ENCODE measurements at places on chromosomes 5 and 9.
A peak's percentile ranks its signal among the peaks of the same experiment; 100 is the strongest.

- DNase-seq: no peak
These were observed 42.7 kb upstream of the COL5A1 start for GRCh38 chr9:134598884-134599245.

- DNase-seq: peak; percentile 38
These were observed 203.8 kb downstream of the SNCAIP start for GRCh38 chr5:122515709-122516431.

GRCh38 chr5:6361101-6361500 lies 17.2 kb downstream of the MED10 start:
- DNase-seq: no peak

GRCh38 chr9:136754059-136754572 lies 3.9 kb downstream of the LCN8 start:
- no peak for DNase-seq

- DNase-seq: no peak
These were observed 53.0 kb downstream of the CXXC5 start for GRCh38 chr5:139701056-139701741.

DNA sequence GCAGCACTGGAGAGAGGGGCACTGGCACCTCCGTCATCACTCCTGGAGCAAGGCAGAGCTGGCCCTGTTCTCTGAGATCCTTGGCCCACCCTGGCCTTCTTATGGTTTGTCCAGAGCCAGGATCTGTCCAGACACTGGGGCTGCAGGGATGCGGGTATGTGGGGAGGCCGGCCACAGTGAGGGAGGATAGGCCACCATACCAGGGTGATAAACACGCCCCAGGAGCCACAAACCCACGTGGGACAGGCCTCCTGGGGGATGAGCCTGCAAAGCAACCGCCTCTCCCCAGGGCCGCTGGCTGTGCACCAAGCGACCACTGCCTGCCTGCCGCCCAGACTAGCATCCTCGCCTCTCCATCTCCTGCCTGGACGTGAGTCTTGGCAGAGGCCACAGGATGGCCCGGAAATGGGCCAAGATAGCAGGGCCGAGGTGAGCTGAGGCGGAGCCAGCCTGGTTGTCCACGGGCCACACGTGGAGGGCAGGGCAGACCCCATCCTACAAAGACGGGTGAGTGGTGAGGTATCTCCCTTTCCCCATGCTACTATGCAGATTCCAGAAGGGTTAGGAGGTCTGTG lies 4.5 kb downstream of the OBP2A start:
- DNase-seq: no peak

DNA sequence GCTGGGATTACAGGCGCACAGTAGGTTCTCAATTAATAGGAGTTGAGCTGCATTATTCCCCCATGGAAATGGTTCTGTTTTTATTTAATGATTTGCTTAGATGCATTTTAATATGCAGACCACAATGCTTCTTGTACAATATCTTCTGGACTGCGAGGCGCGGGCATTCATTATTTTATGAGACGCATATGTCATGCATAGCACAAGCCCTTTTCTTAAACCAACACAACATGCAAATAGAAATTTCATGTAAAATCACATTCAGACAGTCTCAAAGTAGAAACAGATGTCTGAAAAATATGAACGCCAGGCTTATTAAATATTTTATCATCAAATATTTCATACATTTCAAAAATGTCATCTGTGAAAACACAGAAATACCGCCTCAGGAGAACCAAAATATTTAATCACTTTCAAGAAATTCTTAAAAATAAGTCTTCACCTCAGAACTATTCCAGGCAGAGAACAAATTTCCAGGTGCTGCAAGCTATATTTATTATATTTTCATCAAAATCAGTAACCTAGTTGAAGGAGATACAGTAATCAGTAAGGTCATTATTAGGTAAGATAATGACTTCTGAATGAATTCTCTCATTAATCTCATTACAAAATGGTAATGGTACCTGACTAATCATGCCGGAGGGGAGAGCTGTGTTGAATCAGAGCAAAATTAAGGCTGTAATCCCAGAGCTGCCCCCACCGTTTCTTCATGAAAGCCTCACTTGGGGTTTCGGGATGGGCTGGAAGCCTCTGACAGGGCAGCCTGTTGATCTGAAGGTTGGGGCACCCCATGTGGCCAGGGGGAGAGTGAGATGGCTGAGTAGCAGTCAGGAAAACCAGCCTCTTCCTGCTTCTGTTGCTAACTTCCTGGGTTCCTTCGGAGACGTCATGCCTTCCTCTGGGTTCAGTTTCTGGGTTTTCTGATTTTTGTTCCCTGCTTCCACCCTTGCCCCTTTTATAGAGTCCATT lies 133.9 kb upstream of the ZNF618 start:
- DNase-seq: no peak

GRCh38 chr9:120928015-120928482 lies 1.5 kb upstream of the TRAF1 start:
- DNase-seq: no peak

DNA sequence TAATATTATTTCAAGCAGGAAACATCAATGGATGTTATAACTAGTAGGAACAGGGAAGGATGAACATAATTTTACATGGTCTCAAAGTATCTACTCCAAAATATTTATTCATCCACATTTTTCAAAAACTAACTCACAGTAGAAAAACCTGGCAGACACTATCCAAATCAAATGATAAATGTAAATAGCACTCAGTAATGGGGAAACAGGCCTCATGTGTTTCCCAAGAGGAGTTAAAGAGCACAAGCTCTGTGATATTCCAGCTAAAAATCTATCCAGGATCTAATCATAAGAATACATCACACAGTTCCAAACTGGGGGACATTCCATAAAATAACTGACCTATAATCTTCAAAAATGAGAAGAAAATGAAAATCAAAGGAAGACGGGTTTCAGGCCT lies 443.1 kb downstream of the ZNF608 start:
- DNase-seq: no peak

GRCh38 chr9:127549751-127550150 lies 62.3 kb upstream of the STXBP1 start:
- DNase-seq: no peak

DNA sequence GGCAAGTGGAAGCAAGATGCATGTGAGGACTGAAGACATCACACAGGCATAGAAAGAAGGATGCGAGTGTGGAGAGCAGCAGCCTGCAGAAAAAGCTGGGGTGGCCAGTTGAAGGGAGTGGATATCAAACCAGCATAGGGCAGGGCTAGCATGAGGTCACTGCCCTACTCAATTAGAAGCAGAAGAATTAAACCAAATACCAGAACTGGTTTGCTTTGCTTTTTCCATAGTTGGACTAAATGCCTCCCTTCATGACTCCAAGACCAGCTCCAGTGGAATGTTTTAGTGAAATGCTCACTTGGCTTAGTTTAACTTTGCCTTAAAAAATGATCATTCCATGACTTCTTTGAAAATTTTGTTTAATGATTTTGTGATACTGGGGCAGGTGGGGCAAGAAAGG lies 45.8 kb downstream of the TMEM167A start:
- no peak for DNase-seq

- no peak for DNase-seq
These were observed 153.2 kb downstream of the TARS1 start for GRCh38 chr5:33594006-33594405.

GRCh38 chr9:124273427-124274160 lies 15.8 kb downstream of the NEK6 start:
- no peak for DNase-seq

- DNase-seq: no peak
These were observed 38.2 kb upstream of the SEMA4D start for GRCh38 chr9:89536145-89536574.

DNA sequence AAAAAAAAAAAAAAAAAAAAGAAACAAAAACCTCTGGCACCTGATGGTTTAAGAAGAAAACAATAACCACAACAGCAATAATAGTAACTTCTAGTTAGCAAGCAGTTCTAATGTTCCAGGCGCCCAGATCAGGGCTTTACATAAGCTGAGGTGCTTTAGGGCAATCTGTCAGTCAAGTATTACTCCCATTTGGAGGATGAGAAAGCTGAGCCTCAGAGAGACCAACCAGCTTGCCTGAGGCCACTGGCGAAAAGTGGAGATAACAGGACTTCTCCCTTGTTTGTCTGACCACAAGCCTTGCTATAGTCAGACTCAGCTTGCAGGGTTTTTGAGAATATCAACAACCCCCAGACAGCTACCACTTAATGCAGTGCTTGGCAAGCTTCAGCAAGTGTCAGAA lies 83.5 kb upstream of the BOD1 start:
- no peak for DNase-seq

GRCh38 chr9:127526655-127527559 lies 75.6 kb downstream of the LRSAM1 start:
- DNase-seq: no peak

DNA sequence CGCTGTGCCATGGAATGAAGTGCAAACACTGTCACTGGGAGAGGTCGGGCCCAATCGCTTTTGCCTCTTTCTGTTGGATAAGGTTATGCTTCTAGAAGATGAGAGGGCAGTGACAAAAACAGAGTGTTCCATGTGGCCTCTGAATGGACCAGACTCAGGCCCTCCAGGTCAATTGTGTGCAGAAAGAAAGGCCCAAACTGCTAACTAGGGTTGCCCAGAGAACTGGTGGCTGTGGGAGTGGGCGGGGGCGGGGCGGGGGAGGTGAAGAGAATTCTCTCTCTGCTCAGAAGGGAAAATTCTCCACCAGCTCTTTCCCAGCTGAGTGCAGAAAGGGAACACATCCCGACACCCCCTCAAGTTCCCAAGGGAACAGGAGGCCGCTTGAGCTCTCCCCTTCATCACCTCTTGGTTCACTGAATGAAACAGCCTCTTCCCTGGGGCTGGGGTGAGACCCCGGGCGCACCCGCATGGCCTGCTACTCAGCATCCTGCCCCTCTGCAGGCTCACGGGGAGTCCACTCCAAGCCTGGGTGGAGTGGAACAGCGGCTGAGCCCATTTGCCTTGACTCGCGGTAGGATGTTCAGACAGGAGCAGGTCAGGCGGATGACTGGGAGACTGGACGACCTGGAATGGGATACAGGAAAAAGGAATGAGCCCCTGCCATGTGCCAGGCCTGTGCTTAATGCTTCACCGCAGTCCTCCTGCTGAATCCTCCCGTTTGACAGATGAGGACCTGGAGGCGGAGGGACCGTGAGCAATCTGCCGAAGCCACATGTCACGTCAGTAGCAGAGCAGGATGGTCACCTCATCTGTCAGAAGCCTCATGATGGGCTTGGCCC lies 93.8 kb upstream of the FANCC start:
- DNase-seq: no peak

GRCh38 chr5:115428676-115429075 lies 115.9 kb downstream of the FEM1C start:
- DNase-seq: no peak

DNA sequence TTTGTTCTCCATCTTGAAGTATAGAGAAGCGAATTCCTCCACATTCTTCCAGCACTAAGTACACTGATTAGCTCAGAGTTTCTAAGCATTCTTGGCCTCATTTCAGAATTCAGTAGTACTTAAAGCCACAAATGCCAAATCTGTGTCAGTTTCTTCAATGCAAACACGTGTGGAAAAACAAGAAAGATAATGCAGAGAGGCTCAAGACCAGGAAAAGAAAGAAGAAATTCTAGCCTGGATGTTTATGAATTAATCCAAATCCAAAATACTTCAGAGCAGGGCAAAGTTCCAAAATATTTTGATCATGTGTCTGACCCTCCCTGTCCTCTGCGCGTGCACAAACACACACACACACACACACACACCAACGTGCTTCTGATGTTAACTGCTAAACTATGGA lies 457.6 kb downstream of the SLCO4C1 start:
- no peak for DNase-seq

- no peak for DNase-seq
These were observed 148.7 kb upstream of the IL12B start for GRCh38 chr5:159478950-159479349.
